CD4-positive, alpha-beta T cell (primary cell): ENCODE measurements at places on chromosomes 4 and X.

GRCh38 chrX:112866175-112866574, 25.5 kb upstream of the AMOT start:
- DNase-seq = no peak

- no peak for DNase-seq
Measured at GRCh38 chr4:27048429-27049238, 188.0 kb downstream of the STIM2 start.

GRCh38 chr4:136001791-136002190, 1530.5 kb downstream of the PCDH18 start:
- no peak for DNase-seq

DNA sequence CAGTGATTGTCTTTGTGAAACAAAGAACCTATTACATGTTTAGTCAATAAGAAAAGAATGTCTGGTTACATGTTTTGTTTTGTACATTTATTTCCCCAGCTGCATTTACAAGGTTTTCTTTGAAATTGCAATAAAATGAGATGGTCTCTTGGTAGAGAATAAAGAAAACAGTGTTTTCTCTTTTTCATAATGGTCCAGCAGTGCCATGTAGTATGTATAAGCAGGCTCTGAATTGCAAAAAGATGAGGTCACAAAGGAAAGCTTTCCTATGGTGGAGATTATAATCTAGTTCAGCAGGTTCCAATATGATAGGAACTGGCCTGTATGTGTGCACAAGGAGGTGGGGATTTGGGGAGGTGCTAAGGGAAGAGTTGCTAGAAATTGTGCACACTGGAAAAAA, 1417.3 kb downstream of the STIM2 start:
- DNase-seq = no peak

DNA sequence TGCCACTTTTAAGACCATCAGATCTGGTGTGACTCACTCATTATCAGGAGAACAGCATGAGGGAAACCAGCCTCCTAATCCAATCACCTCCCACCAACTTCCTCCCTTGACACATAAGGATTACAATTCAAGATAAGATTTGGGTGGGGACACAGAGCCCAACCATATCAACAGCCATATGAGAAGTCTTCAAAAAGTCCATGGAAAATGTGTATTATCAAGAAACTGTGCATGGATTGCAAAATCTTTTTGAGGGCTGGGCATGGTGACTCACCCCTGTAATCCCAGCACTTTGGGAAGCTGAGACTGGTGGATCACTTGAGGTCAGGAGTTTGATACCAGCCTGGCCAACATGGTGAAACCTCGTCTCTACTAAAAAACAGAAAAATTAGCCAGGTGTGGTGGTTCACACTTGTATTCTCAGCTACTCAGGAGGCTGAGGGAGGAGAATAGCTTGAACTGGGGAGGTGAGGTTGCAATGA, 17.8 kb upstream of the RPL39 start:
- no peak for DNase-seq

- no peak for DNase-seq
Measured at GRCh38 chr4:152691761-152692160, 12.0 kb upstream of the TMEM154 start.

DNA sequence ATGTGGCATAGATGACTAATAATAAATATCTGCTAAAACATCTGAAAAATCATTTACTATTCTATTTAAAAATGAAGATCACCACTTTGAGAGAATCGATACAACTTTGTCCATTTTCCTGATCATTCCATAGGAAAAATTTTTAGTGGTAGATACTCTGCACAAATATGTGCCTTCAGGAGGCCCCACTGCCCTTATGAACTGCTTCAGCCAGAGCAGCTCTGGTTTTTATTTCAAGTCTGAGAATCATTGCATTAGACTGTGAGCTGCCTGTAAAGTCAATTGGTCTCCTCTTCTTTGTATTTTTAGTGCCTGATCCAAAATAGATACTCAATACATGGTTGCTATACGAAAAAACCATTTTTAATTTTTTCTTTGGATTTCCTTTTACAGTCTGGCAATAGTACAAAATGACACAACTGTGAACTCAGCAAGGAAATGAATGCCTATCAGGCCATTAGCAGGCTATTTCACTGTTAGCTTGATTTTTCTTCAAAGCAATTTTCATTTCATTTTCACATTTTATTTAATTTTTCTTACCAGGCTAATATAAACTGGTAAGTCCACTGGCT, 69.1 kb downstream of the SHISA3 start:
- DNase-seq = no peak
